Occipital lobe (tissue), 3 donors: ENCODE measurements at places on chromosomes 1 and 21. TPM values are rescaled to one million over a fixed set of nuclear protein-coding genes. Genes with fewer than 3 reads are reported as not detected.

The TSPEAR gene
- not detected for total RNA-seq

The ATP1B1 gene
- total RNA-seq: 233 TPM

The KIF21B gene
- 165 TPM for total RNA-seq

- no peak for DNase-seq
Observed at GRCh38 chr1:86466986-86467385, 1.7 kb upstream of the CLCA1 start.

- DNase-seq: no peak
Observed at GRCh38 chr1:90509225-90510048, 207.7 kb downstream of the BARHL2 start.

DNA sequence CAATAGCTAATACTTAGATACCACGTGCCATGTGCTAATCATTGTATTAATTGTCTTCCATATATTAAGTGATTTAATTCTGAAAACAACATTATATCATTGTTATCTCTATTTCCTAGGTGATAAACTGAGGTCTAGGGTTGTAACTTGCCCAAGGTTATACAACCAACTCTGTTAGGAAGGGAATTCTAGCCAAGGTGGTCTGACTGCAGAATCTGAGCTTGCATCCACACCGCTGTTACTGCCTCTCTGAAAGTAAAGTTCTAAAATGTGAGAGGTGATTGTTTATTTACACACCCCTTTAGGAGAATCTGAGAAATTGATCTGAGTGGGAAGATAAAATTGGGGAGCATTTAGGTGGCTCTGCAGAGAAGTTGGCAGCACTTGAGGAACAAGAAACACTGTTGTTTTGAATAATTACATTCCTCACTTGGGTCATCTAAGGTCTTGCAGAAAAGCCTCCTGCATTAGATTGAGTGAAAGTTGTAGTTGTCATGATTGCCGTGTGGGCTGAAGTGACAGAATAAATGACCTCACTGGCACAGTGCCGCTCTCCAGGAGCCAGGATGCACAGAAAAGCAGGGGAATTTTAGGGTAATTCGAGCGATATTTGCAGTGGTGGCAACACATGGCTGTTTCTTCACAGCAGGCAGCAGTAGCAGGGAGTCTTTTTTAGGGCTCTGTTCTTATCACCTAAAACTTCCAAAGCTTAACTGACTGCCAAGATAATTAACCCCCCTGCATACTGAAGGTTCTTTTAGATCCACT is 121.7 kb downstream of the ADGRL4 start:
- no peak for DNase-seq

- no peak for DNase-seq
Observed at GRCh38 chr21:27421654-27422053, 454.8 kb upstream of the ADAMTS5 start.

- DNase-seq: no peak
Observed at GRCh38 chr1:173101589-173101988, 50.8 kb upstream of the TNFSF18 start.

GRCh38 chr1:68570871-68571270 is 74.0 kb upstream of the DEPDC1 start:
- DNase-seq: no peak

DNA sequence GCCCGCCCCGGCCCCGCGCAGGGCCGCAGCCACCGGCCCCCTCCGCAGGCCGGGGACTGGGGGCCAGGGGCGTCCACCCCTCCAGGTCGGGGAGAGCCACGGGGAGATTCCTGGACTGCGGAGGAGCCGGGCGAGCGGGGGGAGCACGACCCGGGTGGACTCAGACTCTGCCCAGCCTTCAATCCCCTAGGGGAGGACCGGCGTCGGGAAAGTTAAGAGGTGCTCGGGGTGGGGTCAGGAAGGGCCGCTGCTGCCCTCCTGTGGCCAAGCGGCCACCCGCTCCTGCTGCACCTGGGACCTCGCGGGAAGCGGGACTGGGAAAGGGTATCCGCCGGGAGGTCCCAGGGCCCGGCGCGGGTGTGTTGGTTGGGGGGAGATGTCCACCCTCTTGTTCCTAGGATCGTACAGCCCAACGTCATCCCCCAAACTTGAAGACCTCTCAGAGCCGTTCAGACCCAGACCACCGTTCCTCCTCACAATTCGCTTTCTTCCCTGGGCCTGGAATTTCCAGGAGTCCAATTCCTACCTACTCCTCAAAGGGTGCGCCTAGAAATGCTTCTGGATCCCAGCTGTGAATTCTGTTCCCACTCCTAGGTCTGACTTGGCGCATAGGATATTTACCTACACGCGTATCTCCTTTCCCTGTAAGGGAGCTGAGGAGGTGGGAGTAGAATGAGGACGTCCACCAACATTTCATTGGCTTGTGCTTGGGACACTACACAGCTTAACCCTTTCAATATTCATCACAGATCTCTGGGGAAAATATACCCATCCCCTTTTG is 484 bp upstream of the RHOC start:
- DNase-seq: peak; percentile 32

GRCh38 chr1:155952505-155952890 is 11.1 kb downstream of the RXFP4 start:
- DNase-seq: no peak

- no peak for DNase-seq
Observed at GRCh38 chr1:34645109-34645688, 109.6 kb upstream of the GJB5 start.

DNA sequence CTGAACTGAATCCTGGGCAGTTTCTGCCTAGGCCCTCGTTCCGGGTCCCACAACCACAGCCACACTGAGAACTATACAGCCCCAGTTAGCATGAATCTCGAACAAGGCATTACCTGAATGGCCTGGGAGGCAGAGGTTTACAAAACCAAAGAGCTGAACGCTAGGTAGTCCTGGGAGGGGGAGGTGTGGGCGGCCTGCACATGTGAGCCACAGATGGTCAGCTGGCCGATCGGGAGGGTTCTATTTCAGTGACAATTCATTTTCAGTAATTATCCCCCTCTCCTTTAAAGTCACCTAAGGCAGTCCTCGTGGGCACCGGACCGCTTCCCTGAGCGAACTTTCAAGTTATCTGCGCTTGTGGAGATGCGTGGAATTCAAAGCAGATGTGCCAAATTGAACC is 111.9 kb downstream of the GLIS1 start:
- DNase-seq: no peak

GRCh38 chr1:209353053-209353452 is 230.5 kb upstream of the CAMK1G start:
- DNase-seq: no peak

The SLC44A5 gene
- total RNA-seq: 266 TPM
